ELF-1 (cell line): ENCODE measurements at places on chromosomes 11 and 22.

GRCh38 chr11:130314184-130314749, 450 bp downstream of the ZBTB44 start:
- peak; percentile 59 for DNase-seq

GRCh38 chr22:24165673-24166072, 15.6 kb upstream of the SUSD2 start:
- DNase-seq = no peak

DNA sequence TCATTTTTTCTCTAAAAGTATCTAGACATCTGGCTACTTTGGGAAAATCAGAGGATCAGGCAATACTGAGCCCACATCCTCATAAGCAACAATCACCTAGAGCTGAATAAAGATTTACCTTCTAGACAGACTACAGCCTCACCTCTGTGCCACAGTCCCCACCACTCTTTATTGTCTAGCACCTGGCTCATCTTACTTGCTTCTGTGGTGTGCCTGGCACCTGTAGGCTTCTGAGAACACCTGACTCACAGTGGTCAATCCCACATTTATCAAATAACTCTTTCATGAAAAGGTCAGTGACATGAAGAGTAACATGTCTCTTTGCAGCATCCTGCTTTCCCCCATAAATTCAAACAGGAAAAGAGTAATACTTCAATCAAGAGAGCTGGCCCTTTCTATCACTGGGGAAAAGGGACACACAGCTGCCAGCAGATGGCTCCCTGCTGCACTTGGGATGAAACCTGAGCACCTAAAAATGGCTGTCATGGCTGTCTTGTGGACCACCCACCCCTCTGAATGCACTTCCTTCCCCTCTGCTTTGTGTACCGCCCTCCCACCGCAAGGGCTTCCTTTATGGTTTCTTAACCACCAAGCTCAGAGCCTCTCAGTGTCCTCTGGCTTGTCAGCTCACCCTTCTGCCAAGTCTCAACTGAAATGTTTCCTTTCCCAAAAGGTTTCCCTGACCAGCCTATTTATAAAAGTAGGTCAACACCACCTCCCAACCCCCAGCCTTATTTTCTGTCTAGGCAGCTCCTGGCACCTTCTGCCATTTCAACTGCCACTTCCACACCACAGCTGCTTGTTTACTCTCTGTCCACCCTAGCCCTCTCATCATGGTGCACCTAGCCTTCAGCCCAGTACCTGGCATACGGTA, 9.3 kb downstream of the TFIP11 start:
- DNase-seq = peak; percentile 82

- DNase-seq = no peak
Observed at GRCh38 chr11:64755681-64756361, 4.0 kb downstream of the PYGM start.

- DNase-seq = no peak
Observed at GRCh38 chr11:5336331-5336730, 7.0 kb downstream of the OR51B5 start.

GRCh38 chr11:129592191-129592590, 216.5 kb downstream of the BARX2 start:
- DNase-seq = no peak

DNA sequence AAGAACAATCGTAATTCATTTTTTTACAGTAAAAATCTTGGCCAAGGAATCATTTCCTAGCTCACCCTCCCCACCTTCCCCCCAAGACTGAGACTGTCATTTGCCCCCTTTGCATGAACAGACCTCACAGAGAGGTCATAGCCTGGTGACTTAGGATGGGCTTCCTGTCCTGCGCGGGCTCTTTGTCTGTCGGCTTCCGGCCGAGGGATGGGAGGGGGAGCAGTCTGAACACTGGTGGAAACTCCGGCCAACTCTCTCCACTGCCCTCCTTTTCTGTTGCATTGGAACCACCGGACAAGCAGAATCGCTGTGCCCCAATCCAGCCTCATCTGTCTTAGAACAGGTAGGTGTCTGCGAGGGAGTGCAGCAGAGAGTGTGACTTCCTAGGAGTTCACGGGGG, 41.7 kb downstream of the TEAD1 start:
- DNase-seq = no peak

DNA sequence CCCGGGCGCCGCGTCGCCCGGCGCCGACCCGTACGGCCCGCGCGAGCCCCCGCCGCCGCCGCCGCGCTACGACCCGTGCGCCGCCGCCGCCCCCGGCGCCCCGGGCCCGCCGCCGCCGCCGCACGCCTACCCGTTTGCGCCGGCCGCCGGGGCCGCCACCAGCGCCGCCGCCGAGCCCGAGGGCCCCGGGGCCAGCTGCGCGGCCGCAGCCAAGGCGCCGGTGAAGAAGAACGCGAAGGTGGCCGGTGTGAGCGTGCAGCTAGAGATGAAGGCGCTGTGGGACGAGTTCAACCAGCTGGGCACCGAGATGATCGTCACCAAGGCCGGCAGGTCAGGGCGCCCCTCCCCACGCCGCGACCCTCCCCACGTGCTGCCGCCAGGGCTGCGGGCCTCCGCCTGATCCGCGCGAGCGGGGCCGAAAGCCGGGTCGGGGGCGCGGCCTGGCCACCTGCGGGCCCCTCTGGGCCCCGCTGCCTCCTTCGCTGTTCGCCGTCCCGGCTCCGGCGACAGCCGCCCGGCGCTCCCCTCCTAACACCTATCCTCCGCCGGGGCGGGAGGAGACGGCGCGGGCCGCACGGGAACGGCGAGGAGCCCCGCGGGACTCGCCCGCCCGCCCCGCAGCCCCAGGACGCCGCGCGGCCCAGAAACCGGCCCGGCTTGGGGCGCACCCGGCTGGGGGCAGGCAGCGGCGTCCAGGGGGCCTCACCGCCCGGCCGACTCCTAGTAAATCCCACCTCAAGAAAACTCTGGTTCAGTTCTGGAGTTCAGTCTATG, 560 bp downstream of the TBX1 start:
- DNase-seq = no peak

GRCh38 chr11:70532066-70532440, 133.7 kb downstream of the CTTN start:
- DNase-seq = no peak

DNA sequence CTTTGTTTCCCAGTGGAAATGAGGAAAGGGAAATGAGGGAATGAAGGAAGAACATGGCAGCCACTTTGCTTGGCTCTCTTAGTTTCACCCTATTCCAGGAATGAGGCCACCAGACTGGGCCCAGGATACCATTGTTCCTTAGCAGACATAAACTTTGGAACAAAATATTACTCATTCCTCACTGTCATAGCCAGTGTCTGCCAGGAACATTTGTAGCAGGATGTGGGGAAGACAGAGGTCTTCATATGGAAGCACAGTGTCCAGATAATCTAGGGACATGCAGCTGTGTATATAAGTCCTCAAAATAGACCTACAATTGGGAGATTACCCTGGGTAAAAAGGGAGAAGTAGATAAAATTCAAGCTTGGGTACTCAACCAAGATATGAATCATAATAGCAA, 15.2 kb upstream of the FUT4 start:
- no peak for DNase-seq

DNA sequence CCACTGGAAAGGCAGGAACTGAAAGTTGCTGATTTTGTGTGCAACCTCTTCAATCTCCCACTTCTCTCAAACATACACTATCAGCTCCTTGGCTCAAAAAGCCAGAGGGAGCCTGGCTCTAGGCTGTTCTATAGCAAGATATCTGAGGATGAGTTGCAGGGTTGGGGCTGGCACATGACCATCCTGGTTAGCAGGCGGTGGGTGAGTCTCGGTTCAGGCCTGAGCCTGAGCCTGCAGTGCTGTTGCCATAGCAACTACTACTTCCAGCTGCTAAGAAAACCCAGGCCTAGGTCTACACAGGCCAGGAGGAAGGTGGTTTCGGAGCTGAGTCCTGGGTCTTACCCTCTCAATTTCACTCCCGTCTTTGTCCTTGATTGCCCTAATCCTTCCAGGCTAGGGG, 39.0 kb downstream of the CWC15 start:
- peak; percentile 26 for DNase-seq

- DNase-seq = no peak
Observed at GRCh38 chr11:130817330-130817944, 98.8 kb downstream of the SNX19 start.

DNA sequence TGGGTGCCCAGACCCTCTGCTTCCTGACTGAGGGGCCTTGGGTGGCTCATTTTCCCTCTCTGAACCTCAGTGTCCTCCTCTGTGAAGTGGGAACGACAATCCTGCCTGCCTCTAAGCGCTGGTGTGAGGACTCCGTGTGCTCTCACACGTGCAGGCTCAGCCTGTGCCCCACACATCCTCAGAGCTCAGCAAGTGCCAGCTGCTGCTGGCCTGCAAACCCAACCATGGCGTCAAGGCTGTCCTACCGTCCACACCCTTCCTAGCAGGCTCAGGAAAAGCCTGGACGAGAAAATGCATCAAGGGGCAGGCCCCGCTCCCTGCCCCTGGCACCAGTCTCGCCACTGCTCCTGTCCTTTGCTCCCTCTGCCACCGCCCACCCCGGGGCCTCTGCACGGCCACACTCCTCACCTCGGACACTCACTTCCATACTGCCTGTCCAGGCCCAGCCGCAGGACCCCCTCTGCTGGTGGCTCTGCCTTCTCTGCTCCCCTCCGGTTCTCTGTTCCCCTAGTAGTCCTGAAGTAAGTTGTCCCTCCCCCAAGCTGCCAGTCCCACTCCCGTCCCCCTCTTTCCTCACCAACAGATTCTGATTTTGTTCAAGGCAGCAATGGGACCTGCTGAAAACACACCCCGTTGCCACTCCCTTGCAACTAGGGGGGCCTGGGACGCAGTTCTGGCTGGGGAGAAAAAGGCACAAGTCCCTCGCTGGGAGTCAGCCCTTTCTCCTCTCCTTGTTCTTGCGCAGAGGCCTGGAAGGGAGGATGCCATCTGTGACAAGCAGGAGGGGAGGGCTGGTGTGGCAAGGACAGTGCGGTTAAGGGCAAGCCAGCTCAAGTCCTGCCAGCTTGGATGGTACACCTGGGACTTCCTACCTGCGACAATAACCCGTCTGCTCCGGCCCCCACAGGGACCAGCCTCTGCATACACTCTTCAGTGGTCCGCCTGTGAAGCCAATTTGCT, 62.2 kb downstream of the ARFGAP3 start:
- peak; percentile 60 for DNase-seq

- DNase-seq = no peak
Observed at GRCh38 chr11:56848141-56848809, 99.8 kb upstream of the OR9G4 start.
